Stimulated activated CD8-positive, alpha-beta memory T cell treated with anti-CD3 and anti-CD28 coated beads, Interleukin-7, amount 100 ng/mL, for 1 hour (primary cell): ENCODE measurements at places on chromosomes 16 and 17.

GRCh38 chr16:13171313-13171712 lies 269.9 kb downstream of the SHISA9 start:
- no peak for DNase-seq

- DNase-seq: no peak
Measured at GRCh38 chr16:3266873-3267537, 10.6 kb upstream of the MEFV start.

DNA sequence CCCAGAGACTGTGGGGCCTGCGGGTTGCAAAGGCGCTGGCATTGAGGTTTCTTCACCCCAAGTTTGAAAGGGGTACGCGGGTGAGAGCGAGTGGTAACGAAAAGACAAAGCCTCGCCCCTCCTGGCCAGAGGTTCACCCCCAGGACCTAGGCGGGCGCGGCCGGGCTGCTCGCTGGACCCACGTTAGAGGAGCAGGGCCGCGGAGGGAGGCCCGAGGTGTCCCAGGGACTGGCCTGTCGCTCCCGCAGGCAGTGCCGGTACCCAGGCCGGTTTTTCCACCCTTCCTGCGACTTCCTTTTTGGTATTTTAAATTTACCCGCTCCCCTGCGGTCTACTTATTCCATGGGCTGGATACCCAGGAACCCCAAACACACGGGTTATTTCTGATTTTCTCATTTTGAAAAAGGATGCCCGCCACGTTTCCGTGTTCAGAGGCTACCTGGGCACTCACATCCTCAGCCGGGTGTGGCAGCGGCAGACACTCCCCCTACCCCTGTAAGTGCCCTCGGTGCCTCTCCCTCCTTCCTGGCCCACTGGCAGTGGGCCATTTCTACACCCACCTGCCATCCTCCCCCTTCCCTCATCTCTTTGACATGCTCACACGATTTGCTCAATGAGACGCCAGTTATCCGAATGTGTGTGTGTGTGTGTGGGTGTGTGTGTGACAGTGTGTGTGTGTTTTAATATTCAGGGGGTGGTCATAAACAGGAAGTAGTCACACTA lies 1.6 kb upstream of the FOXL1 start:
- DNase-seq: no peak

DNA sequence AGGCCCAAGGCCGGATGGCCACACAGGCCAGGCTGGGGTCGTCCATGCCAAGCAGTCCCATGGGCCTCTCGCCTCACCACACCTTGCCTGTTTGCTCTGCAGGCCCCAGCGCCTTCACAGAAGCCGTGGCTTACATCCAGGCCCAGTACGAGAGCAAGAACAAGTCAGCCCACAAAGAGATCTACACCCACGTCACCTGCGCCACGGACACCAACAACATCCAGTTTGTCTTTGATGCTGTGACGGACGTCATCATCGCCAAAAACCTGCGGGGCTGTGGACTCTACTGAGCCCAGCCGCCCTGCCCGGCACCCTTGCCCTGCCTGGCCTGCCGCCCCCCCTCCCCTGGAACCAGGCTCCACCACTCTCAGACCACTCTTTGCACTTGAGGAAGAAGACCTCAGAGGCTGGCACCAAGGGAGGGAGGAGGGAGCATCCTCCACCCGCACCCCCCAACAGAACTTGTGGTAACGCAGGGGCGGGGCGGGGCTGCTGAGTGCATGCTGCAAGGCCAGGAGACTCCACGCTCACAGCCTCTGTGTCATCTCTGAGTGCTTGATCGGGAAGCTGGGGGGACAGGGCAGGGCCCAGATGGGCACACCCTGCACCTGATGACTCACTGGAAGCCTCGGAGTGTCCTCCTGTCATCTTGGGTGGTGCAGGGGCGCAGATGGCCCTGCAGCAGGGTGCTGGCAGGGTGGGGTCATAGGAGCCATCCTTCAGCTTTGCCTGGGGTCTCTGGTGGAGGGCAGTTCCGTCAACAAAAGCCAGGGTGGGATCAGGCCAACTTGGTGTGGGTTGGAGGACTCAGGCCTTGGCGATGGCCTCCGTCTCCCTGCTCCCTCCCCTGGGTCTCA lies 81.5 kb downstream of the AMFR start:
- DNase-seq: no peak

- no peak for DNase-seq
Measured at GRCh38 chr17:42678951-42679491, 2.2 kb upstream of the PLEKHH3 start.

DNA sequence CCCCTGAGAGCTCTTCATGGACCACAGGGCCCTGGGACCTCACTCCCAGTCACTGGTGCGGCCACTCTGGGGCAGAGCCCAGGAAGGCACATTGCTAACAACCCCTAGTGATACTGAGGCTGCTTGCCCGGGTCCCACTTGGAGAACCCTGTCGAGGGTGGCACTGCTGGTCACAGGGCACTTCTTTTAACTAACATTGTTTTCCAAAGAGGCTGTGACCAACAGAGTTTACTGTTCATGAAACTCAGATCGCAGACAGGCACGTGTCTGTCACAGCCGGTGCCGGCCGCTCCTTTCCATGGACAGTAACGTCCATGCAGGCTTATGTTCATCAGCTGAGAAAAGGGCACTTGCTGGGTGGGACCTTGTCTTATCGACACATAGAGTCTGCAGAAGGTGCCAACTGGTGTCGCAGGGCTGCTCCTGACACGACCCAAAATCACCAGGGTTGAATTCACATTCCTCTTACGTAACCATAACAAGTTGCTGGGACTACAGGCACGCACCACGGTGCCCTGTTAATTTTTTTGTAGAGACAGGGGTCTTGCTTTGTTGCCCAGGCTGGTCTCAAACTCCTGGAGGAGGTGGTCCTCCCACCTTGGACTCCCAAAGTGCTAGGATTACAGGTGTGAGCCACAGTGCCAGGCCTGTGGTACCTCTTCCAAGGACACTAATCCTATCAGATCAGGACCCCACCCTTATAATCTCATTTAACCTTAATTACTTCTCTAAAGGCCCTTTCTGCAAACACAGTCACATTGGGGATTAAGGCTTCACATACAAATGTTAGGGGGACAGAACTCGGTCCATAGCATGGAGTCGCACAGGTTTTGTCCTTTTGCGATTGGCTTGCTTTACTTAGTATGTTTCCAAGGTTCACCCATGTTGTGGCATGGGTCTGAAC lies 1.2 kb upstream of the ZC3H18 start:
- no peak for DNase-seq

DNA sequence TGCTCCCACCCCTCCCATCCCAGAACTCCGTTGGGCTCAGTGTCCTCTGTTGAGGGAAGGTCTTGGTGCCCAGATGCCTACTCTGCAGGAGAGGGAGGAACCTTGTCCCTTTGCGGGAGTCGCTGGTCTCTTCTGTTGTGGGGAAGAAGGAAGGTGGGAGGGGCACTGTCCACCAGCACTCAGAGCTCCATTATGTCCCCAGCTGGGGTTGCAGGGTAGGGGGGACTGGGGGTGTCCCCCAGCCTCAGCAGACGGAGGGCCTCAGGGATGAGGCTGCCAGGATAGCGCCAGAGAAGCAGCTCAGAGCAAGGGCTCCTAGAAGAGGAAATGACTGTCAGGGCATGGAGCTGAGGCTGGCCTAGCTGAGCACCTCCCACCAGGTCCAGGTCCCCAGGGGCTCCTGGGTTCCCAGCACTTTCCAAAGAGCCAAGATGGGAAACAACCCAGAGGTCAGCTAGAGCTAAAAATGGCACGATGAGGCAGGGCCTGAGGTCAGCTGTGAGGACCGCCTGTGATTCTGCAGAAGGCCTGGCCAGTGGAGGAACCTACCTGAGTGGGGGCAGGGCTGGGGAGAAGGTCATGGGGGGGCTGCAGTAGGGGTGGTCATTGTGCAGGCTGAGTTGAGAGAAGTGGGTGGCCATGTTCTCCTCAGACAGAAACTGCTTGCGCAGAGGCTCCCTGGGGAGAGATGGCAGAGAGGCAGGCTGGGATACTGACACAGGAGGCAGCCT lies 893 bp downstream of the HCFC1R1 start:
- DNase-seq: no peak

GRCh38 chr17:44007346-44008204 lies 3.2 kb downstream of the NAGS start:
- DNase-seq: no peak

DNA sequence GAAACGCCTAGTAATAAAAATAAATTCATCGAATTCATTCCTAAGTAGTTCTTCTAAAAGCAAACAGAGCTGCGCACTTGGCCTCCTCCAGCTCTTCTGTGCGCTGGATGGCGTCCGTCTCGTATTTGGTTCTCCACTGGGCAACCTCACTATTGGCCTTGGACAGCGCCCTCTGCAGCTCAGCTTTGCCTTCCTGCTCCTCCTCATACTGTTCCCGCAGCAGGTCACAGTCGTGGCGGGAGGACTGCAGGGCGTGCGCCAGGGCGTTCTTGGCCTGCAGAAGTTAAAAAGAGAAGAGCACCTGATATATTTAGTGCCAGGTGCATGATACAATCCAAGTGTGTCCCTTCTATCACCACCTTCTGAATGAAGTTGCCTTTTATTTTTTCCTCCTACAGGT lies 21.8 kb downstream of the MYH3 start:
- no peak for DNase-seq

DNA sequence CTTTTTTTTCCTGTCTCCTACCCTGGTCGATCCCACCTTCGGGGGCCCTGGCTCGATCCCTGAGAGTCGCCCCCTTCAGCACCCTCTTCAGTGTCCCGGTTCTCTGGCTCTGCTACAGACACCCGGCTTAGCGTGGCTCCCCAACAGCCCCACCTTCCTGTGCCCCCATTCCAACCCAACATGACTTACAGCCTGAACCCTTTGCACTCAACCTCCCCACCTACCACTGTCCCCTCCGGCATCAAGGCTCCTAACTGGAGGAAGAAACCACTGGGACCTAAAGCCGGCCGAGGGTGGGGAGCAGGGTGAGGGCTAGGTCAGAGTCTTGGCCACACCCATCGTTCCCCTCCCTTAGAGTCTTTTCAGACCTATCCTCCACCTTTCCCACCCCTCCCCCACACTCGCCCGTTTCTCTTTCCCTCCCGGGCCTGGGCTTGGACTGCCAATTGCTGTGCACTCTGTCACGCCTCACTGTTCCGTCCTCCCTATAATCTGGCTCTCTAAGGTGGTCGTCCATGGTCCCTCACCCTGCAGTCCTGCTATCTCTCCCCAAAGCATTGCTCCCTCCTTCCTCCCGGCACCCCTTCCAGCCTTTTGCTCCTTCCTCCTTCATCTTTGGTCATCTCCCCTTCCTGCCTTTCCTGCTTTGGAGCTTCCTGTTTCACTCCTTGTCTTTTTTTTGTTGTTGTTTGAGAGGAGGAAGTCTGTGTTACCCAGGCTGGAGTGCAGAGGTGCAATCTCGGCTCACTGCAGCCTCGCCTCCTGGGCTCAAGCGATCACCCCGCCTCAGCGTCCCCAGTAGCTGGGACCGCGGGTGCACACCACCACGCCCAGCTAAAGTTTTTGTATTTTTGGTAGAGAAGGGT lies 890 bp upstream of the CLDN7 start:
- no peak for DNase-seq
